IPS-NIHi11 (cell line): ENCODE measurements at places on chromosomes 12 and 14.

DNA sequence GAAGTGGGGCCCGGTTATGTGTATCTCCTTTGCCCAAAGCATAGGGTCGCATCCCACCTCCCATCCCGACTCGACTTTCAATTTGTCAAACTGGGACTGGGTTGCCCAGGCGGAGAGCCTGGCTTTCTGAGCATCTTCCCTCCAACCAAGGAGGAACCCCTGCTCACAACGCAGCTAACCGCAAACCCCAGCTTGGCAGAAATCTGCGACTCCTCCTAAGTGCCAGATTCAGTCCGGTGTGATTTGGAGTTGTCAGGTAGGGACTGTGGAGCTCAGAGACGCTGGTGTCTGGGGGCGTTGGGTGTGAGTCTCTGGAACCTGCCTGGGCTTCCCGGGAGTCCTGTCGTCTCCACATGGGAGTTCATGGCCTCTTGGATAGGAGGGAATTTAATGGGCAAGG lies 1126.7 kb downstream of the AACS start:
- no peak for DNase-seq

DNA sequence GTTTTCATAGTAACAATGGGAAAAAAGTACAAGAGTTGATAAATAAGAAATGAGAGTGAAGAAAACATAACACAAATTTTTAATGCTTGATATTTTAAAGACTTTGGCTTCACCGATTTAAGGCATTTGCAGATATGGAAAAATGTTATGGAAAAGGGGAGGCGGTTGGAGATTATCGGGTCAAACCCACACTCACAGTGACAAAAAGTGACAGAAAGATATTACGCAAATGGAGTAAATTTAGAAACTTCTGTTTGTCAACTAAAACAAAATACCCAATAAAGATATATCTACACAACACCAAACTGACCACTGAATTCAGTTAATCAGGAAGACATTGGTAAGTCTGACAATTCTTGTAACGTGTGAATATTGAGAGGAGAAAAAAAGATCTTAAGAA lies 2.5 kb downstream of the PPP1R12A start:
- no peak for DNase-seq

DNA sequence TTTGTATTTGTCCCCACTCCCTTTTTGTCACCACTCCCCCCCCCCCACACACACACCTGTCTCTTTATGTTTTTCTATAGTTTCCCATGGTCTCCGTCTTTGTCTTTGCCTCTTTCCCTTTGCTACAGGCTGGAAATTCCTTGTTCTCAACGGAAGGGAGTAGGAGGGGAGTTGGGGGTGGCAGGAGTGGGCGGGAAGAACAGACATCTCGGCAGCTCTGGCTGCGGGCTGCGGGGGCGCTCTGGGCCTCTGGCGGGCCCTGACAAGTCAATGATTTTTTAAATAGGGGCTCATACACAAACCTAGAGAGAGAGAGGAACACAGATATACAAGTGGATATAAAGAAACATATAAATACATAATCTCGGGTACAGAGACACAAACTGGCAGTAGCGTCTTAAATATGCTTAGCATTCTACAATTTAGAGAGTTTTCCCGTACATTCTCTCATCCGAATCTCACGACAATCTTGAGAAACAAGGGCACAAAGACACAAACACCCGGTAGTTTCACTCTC lies 2.4 kb upstream of the NAB2 start:
- peak; percentile 72 for DNase-seq

DNA sequence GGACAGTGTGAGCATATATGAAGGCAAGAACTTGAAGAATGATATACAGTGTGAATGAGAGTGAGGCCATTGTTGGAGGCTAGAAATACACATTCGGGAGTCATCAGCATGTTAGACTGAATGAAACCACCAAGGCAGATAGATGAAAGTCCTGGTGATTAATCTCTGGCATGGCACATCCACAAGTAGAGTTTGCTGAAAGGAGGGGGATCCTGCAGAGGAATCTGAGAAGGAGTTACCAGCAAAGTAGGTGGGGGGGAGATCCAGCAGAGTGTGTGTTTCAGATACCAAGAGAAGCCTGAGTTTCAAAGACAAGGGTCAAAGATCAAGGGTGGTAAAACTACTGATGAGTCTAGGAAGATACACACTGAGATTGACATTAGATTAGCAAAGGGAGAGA lies 426.7 kb upstream of the DCN start:
- DNase-seq = no peak

GRCh38 chr12:32765906-32766305 lies 10.2 kb upstream of the YARS2 start:
- DNase-seq = no peak

- DNase-seq = no peak
Observed at GRCh38 chr12:52517005-52517835, 3.0 kb downstream of the KRT5 start.

- DNase-seq = peak; percentile 35
Observed at GRCh38 chr12:104643819-104644669, 187.3 kb downstream of the CHST11 start.

- peak; percentile 28 for DNase-seq
Observed at GRCh38 chr12:67415473-67415872, 146.3 kb downstream of the CAND1 start.

GRCh38 chr14:71554323-71554722 lies 377.9 kb upstream of the RGS6 start:
- no peak for DNase-seq

DNA sequence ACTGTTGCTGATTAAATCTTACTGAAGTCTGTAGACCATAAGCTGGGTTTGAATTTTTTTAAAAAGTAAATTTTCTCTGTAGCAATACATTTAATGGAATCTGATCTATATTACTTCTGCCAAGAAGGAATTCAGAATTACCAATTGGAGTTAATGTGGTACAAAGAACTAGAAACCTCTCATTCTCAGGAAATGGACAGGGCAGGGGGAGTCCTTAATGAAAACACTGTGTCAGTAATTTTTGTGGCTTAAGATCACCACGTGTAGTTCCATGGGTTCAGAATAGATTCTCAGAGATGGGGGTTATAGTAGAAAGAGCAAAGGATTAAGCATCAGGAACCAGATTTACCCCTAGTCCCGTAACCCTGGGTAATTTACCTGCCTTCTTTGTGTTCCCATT lies 30.3 kb downstream of the FBXL14 start:
- DNase-seq = no peak

- DNase-seq = peak; percentile 73
Observed at GRCh38 chr14:73237219-73237785, at the start of gene PAPLN. TSS of gene PAPLN (plus strand) at chr14:73237506. CDS start at chr14:73239779, 2,273 bp downstream.

DNA sequence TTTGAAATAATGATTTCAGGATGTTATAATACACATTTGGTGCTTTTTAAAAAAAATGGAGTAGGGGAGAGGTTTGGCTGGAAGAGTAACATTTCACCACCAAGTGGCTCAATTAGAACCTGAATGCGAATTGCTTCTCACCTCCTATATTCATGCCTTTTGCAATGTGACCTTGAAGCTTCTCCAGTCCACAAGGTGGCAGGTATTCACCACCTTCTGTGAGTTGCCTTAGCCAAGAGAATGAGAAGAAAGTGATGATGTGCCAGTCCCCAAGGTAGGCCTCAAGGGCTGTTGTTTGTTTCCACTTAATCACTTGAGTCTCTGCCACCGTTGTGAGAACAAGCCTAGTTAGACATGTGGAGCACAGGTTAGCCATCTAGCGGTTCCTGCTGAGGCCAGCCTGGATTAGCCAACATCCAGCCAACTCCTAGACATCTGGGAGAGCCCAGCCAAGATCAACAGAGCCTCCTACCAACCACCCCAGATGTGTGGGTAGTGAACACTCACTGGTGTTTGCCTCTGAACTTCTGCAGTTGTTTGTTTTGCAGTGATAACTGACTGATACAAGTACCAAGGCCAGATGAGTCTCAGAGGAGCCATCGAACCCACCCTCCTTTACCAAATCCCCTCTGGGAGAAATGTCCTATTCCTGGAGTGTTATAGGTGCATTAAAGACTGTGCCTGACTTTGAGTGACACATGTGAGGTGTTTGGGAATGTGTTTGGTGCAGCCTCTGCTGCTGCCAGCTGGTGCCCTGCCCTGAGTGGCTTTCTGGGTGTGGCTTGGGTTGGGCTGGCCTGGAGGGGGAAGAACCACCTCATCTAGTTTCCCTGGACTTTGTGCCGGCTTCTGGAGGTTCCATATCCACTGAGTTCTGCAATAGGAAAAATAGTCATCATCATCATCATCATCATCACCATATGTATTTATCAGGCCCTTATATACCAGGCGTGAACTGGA lies 132.5 kb upstream of the RFLNA start:
- DNase-seq = no peak

- DNase-seq = no peak
Observed at GRCh38 chr12:58131986-58132755, 190.8 kb downstream of the ATP23 start.

- no peak for DNase-seq
Observed at GRCh38 chr14:94515426-94515825, 6.2 kb upstream of the SERPINA12 start.

GRCh38 chr12:111057701-111058425 lies 137.5 kb upstream of the MYL2 start:
- DNase-seq = no peak

DNA sequence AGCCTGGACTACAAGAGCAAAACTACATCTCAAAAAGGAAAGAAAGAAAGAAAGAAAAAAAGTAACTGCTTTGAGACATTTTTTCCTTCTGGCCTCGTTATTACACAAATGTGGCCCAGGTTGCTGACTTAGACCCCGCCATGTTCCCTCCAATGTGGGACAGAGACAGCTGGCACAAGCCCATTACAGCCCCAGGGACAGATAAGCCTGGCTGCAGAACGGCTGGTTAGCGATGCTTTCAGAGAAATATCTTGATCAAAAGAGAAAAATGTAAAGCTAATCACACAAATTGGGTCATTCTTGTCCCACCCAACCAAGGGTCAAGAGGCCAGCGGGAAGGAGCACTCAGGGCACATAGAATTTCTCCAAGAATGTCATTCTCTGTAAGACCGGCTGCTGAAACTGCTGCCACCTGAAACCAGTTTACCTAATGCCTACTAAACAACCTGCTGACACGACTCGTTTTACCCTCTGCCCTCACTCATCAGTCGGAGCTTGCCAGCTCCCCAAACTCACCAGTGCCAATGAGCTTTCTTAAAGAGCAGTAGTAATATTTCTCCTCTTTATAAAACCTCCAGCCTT lies 63.1 kb downstream of the TNFAIP2 start:
- no peak for DNase-seq

- DNase-seq = no peak
Observed at GRCh38 chr12:7859552-7859951, 13.2 kb downstream of the SLC2A14 start.

- no peak for DNase-seq
Observed at GRCh38 chr14:76305268-76305826, 70.6 kb upstream of the ESRRB start.

DNA sequence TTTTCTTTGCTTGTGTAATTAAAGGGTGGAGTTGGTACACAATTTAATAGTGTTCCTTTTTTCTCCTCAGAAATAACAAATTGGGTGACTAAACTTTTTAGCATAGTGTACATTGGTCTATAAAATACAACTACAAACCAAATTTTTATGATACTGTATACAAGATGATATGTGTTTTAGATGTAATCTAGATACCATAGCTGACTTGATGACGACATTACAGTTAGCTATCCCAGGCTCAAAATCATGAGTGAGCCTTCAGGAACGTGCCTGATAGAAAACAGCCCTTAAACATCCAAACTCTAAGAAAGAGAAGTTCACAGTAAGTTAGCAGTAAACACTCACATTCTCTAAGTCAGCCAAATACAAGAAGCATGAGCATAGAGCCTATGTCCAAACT lies 99.0 kb upstream of the SSTR1 start:
- DNase-seq = no peak

GRCh38 chr12:74412606-74413230 lies 124.9 kb upstream of the ATXN7L3B start:
- DNase-seq = no peak

DNA sequence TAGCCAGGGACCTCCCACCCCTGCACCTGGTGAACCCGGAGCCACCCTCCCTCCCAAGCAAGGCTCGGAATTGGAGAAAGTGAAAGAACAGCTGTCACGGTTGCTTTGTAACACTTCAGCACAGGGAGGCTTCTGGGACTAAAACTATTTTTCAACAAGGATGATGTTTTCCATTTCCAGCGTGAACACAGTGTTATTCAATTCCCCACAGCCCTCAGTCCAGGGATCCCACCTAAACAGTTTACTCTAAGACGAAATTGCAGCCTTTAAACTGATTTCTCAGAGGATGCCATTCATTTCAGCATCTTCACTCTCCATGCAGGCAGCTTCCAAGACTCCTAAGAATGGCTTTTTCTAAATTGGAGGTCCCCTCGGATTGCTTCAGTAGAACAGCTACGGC lies 229.2 kb downstream of the SLC15A4 start:
- no peak for DNase-seq

GRCh38 chr14:103715052-103716000 lies at the start of the genes XRCC3 and ZFYVE21:
TSS of gene XRCC3 (minus strand) at chr14:103715451. CDS start at chr14:103711087, 4,364 bp downstream.
TSS of gene ZFYVE21 (plus strand) at chr14:103715810. CDS start at chr14:103715842, 32 bp downstream.
- peak; percentile 100 for DNase-seq
